NCI-H748 treated with DMSO at 0.1 percent for 48 hours (cell line): ENCODE measurements at places on chromosomes 4 and X.

DNA sequence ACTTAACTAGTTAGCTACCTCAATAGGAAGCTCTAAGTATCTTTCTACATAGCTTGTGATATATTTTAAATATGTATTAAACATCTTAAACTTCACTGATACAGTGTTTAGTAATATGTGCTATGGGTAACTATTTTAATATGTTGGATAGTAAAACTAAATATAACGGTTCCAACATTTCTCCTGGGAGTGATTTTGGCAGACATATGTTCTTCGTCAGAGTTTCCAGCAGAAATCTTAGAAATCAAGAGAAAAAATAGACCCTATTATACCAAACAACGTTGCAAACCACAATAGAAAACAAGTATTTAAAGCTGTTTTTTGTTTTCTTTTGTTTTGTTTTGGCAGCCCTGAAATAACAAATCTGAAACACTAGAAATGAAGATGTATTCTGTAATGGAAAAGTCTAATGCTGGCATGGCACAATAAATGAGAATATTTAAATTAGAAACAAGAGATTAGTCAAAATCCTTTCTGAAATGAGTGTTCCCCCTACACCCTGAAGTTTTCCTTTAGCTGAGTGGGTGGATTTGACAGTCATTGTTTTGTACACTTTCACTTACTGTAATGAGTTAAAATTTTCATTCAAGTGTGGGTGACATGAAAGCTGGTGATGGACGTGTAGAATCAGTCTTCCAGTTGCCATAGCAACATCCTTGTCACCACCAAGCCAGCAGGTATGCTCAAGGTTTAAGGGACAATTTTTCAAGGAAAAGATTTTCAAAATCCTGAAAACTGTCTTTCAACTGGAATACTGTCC lies 233.5 kb downstream of the SCFD2 start:
- no peak for DNase-seq

DNA sequence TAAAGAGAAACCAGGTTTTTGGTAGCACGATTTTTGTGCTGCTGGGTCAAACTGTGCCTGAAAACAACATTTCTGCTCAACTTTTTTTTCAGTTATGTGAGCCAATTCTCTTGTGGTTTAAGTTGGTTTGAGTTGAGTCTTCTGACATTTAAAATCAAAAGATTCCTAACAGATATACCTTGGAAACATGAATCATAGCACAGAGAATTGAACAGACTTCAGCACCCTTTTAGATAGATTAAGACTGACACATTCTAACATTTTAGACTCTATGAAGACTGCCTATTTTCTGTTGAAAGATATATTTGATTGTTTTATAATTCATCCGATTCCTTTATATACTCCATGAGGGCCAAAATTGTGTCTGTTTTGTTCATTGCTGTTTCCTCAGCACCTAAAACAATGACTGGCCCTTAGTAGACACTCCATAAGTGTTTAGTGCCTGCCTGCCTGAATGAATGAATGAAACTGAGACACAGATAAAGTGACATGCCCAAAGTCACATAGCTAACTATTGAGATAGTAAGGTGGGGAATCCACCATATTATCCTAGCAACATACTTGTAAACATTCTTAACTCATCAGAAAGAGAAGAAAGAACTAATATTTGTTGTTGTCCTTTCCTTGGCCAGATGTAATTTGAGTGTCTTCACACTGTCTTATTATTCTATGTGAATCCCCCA lies 624.0 kb downstream of the MID1IP1 start:
- no peak for DNase-seq

- no peak for DNase-seq
Measured at GRCh38 chr4:129783596-129783995, 687.6 kb downstream of the C4orf33 start.

DNA sequence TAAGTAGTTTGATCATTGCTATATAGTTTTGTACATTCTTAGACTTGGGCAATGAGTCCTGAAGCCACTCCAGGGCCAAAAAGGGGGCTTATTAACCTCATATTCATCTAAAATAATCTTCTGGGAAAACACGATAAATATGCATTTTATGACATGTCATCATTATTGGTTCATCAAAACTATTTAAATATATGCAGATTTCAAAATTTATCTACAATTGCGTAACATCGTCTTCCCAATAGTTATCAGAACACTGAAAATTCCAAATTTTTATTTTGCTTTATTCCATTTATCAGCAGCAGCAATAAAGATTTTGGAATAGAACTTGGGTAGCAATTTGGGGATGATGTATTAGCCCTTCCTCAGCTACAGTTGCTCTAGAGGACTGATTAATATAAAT lies 550.0 kb downstream of the IQCM start:
- DNase-seq = no peak

DNA sequence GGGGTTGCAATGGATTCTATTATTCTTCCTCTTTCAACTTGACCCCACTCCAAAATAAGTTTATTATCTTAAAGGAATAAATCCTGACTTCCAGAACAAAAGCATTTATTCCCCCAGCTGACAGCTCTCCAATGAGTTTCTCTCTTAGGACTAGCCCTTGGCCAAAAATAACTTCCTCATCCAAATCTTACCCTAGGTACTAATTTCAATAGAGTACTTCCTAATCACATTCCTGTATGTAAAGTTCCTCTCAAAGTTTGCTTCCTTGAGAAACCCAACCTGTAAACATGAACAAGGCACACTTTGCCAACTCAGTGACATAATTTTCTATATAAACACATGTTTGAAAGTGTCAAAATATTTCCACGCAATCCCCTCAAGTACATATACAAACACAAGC lies 671.2 kb upstream of the GALNTL6 start:
- no peak for DNase-seq

- DNase-seq = no peak
Measured at GRCh38 chr4:40421839-40422708, 86.9 kb downstream of the CHRNA9 start.

- no peak for DNase-seq
Measured at GRCh38 chr4:22719218-22719617, 26.5 kb downstream of the GBA3 start.

DNA sequence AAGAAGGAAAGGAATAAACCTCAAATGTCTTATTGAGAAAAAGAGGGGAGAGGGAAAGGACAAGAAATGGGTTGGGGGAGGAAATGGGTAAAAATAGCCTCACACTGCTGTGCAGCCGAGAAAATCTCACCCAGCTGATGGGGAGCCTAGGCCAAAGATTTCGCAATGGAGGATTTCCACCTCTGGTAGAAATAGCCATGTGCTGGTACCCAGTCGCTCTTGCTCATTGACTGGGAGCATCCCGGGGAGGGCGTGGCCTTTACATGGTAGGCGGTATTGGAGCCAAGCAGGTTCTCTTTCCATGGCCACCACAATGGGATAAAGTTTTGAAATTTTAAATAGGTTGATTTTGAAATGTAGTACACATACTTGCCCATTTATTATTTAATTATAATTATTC lies 255.1 kb upstream of the LDB2 start:
- DNase-seq = no peak

GRCh38 chr4:158860856-158861255 lies 92.0 kb downstream of the FNIP2 start:
- no peak for DNase-seq

GRCh38 chrX:45758319-45758718 lies 557.6 kb upstream of the DIPK2B start:
- DNase-seq = no peak

DNA sequence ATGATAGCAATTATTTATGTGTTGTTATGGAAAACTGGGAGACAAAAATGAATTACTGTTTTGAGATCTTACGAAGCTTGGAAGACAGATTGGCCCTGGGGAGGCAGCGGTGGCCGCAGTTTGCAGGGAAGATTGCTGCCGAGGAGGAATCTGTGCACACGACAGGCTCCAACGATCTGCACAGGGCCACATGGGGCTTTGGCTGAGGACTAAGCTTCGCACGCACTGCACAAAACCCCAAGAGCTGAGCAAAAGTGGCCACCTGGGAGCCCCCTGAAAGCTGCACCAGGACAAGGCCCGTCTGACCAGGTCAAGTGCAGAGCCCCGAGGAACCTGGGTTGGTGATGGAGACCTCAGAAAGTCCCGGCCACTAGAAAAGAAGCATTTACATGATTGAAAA lies 5.2 kb upstream of the PDE6B start:
- no peak for DNase-seq

DNA sequence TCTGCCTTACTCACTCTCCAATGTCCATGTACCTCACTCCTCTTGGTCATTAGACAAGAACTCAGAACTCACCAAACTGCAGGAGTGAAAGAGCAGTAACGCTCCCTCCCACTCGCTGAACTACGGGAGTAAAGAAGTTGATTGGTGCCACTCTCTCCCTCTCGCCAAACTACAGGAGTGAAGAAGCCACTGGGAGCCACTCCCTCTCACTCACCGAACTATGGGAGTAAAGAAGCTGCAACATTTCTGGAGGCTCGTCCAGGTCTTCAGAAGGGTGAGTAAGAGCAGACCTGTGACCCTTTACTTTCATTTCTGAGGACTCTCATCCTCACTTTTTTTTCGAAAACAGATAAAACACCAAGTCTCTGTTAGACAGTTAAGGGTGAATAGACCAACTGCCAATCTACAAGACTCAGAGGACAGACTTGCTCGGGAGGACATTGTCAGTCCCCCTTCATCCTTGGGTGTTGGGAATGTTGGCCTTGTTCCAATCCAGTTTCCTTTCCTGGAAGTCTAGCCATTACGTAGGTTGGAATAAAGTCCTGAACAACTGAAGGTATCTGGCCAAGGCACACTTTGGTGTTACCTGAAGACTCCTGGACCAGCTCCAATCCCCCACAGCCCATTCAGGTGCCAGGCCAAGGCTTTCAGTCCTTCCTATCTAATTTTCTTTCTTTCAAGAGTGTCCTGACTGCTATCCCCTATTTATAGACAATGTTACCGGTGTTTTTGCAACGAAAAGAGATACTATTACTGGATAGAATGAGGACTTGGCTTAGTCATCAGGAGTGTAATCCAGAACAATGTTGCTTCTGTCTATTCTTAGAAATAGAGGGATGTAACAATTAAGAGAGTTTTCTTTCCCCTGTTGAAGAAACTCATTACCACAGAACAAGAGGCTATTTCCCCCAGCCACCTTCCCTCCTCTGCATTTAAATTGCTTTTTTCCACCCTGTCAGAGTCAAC lies 11.0 kb upstream of the COL25A1 start:
- no peak for DNase-seq

DNA sequence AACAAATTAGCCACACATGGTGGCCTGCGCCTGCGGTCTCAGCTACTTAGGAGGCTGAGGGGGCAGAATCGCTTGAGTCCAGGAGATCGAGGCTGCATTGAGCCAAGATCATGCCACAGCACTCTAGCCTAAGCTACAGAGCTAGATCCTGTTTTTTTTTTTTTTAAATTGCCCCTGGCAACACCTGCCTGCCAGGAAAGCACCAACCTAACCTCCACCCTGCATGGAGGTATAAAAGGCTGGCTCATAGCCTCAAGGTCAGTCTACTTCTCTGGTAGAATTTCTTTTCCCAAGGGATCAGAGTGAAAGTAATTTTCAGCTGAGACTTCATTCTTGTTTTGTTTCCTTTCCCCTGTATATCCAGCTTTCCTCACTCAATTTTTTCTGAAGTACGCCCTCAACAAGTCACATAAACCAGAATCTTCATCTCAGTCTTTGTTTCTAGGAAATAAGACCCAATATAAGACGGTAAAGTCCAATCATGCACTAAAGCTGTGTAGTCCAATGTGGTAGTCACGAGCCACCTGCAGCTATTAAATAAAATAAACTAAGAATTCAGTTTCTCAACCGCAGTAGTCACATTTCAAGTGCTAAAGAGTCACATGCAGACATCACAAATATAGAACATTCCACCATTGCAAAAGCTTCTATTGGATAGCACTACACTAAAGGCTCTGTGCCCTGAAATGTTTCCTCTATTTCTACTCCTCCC lies 113.3 kb downstream of the HPGD start:
- no peak for DNase-seq

DNA sequence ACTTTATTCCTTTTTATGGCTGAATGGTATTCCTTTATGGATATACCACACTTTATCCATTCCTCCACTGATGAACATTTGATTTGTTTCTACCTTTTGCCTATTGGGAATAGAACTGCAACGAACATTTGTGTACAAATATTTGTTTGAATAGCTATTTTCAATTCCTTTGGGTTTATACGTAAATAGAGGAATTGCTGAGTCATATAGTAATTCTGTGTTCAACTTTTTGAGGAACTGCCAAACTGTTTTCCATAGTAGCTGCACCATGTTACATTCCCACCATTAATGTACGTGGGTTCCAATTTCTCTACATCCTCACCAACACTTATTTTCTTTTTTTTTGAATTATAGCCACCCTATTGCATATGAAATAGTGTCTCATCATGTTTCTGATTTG lies 156.5 kb upstream of the ATP6AP2 start:
- no peak for DNase-seq

DNA sequence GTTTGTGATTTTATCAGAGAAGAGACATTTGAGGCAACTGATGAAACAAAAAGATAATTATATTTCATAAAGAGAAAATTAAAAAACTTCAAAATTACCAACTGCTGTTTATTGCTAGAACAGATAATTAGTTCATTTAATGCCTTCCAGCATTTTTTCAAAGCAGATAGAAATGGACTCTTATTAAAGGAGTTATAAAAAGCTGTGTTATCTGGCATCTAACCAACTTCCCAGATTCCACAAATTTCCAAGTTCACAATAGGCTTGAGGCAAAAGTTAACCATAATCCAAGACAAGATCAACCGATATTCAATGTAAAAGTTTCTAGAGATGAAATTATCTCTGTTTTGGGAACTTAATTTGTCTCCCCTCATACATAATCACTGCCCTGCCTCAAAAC lies 152.4 kb downstream of the TSPAN5 start:
- no peak for DNase-seq

DNA sequence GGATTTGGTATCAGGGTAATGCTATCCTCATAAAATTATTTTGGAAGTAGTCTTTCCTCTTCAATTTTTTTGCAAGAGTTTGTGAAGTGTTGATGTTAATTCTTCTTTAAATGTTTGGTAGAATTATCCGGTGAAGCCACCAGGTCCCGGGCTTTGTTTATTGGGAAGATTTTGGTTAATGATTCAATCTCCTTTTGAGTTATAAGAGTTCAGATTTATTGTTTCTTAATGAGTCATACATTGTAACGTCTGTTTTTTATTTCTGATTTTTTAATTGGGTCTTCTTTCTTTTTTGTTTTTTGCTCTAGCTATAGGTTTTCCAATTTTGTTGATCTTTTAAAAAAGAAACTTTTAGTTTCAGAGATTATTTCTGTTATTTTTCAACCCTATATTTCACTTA lies 412.3 kb downstream of the PDGFC start:
- no peak for DNase-seq

GRCh38 chr4:57190601-57191481 lies 80.7 kb upstream of the IGFBP7 start:
- no peak for DNase-seq

DNA sequence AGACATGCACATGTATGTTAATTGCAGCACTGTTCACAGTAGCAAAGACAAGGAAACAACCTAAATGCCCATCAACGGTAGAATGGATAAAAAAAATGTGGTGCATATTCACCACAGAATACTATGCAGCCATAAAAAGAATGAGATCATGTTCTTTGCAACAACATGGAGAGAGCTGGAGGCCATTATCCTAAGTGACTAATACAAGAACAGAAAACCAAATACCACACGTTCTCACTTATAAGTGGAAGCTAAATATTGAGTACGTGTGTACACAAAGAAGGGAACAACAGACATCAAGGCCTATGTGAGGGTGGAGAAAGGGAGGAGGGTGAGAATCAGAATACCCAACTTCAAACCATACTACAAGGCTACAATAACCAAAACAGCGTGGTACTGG lies 17.4 kb upstream of the LNX1 start:
- DNase-seq = no peak
